ENCODE measurements at places on chromosomes 16 and 17.

GRCh38 chr17:30969989-30970830 lies 629 bp upstream of the RNF135 start:
- DNase-seq: no peak

DNA sequence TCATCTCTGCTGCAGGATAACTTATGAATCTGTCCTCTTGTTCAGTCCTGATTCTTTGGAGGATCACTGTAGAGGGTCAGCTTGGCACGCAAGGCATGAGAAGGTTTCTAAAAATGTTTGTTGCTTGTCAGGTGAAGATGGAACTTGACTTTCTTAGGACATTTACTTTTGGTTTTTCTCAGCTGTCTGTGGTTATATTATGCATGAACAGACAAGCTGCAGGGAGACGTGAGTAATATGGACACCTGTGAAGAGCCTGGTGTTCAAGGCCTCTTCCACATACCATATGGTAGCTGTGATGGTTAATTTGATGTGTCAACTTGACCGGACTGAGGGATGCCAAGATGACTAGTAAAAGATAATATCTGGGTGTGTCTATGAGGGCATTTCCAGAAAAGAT lies 270.2 kb upstream of the CPHXL start:
- DNase-seq: no peak

DNA sequence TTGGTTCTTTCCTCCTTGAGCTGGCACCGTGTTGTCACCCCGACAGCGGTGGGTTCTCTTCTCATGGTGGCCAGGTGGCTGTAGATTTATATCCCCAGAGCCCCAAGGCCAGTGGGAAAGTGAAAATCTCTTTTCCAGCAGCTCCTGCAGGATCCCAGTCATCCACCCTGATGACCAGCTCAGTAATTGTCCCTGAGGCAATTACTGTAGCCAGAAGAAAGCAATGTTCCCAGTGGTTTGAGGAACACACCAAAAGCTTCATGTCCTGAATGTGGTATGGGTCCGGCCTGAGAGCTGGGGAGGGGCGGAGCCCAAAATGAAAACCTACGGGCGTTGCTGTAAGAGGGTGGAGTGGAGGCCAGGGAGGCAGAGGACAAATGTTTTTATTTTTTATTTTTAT lies 69.0 kb downstream of the WSB1 start:
- DNase-seq: no peak

GRCh38 chr17:66711881-66712321 lies 123.0 kb upstream of the CACNG5 start:
- no peak for DNase-seq

DNA sequence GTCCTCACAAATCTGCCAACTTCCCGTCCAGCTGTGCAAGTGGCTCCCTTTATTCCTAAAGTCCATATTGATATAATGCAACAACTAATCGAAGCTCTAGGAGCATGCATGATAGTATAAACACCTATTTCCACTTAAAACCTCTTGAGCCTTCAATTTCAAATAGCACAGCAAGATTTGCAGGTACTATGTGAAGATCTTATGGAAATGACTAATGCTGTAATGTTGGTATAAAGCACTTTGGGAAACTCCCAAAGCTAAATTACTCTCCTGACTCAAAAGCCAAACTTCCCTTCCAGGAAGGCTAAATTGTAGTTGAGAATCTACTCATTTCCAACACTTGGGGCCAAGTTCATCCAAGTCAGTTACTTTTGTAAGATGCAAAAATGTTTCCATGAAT lies 287.6 kb upstream of the CDH11 start:
- peak; percentile 62 for DNase-seq

DNA sequence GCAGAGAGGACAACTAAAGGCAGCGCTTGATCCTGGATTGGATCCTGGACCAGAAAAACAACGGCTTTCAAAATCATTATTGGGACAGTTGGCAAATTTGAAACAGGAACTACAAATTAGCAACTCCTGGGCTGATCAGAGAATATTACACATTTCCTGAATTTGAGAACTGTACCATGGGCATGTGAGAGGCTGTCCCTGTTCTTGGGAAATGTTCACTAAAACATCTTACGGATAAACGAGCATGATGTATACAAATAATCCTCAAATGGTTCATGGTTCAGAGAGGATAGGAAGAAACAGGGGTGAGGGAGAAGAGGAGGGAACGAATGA lies 2.3 kb upstream of the ITGAE start:
- DNase-seq: no peak

- no peak for DNase-seq
Observed at GRCh38 chr17:52035336-52035915, 123.1 kb downstream of the CA10 start.

DNA sequence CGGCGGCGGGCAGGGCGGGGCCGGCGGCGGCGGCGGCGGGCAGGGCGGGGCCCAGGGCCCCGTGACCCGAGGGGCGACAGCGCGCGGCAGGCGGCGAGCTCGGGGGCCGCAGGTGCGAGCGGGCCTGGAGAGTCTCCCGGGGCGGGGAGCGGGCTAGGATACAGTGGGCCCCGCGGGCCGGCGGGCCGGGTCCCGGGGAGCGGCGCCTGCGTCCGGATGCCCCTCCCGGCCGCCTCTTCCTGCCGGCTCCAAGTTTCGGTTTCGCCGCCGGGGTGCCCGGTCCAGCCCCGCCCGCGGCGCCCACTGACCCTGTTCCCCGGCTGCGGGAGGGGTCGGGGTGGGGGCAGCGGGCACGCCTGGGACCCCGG lies at the start of gene RNF213:
Gene RNF213 (plus strand): TSS at position 62 of the 368 bp plus-strand sequence. CDS start 2,830 bp downstream, outside the sequence.
- peak; percentile 19 for DNase-seq

- no peak for DNase-seq
Observed at GRCh38 chr17:75307957-75308731, 18.9 kb upstream of the SLC25A19 start.
